Activated CD4-positive, alpha-beta T cell treated with anti-CD3 and anti-CD28 coated beads, Interleukin-2, amount 10 ng/mL, durations not matched to agents 7 days and 5 days (primary cell): ENCODE measurements at places on chromosomes 5 and 9.

DNA sequence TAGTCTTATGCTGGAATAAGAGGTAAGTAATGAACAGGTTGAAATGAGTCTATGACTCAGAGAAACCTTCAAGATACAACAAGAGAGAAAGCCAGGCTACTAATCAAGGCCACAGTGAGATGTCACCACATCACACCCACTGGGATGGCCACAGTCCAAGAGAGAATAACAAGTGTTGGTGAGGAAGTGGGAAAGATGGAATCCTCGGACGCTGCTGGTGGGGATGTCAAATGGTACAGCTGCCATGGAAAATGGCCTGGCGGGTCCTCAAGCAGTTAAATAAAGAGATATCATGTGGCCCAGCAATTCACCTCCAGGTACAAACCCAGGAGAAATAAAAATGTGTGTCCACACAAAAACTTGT, 41.9 kb upstream of the NEURL1B start:
- DNase-seq = no peak
- H3K27ac ChIP-seq = no peak overlapping the region
- no peaks in the 10 kb centered on the region for H3K36me3 ChIP-seq
- no peak overlapping the region for H3K4me3 ChIP-seq
- H3K4me1 ChIP-seq = no peaks in the 10 kb centered on the region

- no peaks in the 10 kb centered on the region for H3K36me3 ChIP-seq
- no peak overlapping the region for H3K27ac ChIP-seq
- no peak for DNase-seq
- H3K4me1 ChIP-seq = peaks cover 8% of the 10 kb centered on the region
- H3K27me3 ChIP-seq = peaks cover 14% of the 10 kb centered on the region
- H3K4me3 ChIP-seq = no peak overlapping the region
These were observed 100.4 kb downstream of the TRIM36 start for GRCh38 chr5:115069087-115069968.

GRCh38 chr9:107548298-107549142, 59.0 kb upstream of the KLF4 start:
- no peak overlapping the region for H3K4me3 ChIP-seq
- no peaks in the 10 kb centered on the region for H3K36me3 ChIP-seq
- no peaks in the 10 kb centered on the region for H3K27me3 ChIP-seq

GRCh38 chr5:110809006-110809405, 70.2 kb downstream of the SLC25A46 start:
- no peak overlapping the region for H3K4me3 ChIP-seq
- DNase-seq = no peak
- H3K27me3 ChIP-seq = no peaks in the 10 kb centered on the region

DNA sequence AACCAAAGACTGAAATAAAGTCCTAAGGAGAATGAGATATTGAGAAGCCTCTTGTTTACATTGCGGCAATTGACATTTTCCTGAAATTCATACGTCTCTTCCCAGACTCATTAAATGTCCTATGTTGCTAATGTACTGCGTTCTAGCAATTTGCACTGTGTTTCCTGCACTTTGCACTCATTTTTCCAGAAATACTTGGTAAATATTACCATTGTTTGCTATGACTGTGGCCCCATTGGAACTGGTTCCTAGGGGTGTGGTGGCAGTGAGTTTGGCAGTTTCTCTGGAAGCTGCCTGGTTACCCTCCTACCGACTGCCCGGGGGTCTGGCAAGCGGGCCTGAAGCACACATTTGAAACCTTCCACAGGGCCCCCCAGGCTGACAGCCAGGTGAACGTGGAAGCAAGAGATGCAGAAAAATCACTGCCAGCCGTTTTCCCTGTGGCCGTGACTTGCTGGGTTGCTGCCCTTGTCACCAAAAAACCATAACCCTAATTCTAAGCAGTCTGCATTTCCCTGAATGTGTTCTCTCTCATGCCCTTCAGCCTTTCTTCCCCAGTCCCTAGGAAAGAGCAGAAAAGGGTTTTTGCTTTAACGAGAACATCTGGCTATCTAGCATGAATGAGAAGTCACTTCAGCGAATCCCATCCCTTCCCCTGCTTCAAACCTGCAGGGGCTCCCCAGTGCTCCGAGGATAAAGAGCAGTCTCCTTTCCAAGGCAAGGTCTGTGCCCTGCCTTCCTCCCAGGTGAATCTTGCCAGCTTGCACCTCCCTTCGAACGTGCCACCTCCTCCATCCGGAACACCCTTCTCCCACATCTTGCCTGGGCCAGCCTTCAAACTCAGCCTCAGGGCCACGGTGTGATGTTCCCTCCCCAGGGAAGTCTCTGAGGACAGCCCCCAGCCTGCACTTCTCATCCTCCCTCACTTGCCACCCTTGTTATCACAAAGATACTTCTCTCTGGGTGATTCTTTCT, 84.2 kb downstream of the AK8 start:
- H3K27me3 ChIP-seq = peaks cover 28% of the 10 kb centered on the region
- no peaks in the 10 kb centered on the region for H3K36me3 ChIP-seq
- DNase-seq = no peak
- no peaks in the 10 kb centered on the region for H3K4me1 ChIP-seq

DNA sequence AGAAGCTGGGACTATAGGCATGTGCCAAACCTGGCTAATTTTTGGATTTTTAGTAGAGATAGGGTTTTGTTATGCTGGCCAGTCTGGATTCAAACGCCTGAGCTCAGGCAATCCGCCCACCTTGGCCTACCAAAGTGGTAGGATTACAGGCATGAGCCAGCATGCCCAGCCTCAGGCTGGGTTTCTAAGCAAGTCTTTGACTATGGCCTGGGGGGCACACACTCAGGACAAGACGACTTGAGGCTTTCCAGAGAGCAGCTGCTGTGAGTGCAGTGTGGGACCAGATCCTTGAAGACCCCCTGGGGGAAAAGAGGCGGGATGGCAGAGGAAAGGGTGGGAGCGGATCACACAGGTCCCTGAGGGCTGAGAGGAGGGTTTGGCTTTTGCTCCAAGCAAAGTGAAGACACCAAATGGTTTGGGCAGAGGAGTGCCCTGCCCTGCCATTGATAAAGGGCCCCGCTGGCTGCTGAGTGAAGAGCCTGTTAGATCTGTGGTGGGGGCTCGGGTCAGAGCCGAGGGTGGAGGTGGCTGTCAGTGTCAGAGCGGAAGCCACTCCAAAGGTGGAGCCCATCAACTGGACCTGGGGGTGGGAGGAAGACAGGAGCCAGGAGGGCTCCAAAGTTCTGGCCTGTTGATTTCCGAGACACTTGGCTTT, 46.8 kb upstream of the FUBP3 start:
- H3K4me3 ChIP-seq = no peak overlapping the region
- H3K36me3 ChIP-seq = no peaks in the 10 kb centered on the region
- peaks cover 4% of the 10 kb centered on the region for H3K4me1 ChIP-seq

DNA sequence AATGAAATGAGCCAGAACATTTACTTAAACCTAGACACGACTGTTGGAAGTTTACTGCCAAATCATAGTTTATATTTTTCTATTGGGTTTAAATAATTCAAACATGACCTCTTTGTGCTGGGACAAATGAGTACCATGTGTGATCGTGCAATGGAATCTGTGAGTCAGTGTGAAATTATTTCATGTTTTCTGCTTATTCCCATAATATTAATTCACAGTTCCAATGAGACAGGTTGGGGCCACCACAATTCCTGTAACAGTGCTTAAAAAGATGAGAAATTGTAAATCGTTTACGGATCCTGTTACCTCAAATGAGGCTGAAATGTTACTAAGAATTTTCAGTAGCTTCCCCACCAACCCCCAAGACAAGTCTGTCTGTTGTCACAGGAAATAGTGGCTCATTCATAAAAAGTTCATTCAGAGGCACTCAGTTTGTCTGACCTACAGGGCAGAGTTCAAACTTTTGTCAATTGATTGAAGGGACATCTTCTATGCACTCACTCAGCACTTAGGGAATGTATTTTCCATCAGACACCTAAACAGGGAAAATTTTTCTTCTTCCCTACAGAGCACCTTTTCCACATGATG, 563.9 kb upstream of the ADAMTS16 start:
- H3K4me1 ChIP-seq = no peaks in the 10 kb centered on the region
- no peak overlapping the region for H3K27ac ChIP-seq
- no peak for DNase-seq

- H3K4me3 ChIP-seq = no peak overlapping the region
- H3K4me1 ChIP-seq = peaks cover 54% of the 10 kb centered on the region
- peak; percentile 5 for DNase-seq
- H3K27ac ChIP-seq = peak overlapping the region; percentile 70
These were observed 108.6 kb downstream of the SERINC5 start for GRCh38 chr5:80147119-80147815.

DNA sequence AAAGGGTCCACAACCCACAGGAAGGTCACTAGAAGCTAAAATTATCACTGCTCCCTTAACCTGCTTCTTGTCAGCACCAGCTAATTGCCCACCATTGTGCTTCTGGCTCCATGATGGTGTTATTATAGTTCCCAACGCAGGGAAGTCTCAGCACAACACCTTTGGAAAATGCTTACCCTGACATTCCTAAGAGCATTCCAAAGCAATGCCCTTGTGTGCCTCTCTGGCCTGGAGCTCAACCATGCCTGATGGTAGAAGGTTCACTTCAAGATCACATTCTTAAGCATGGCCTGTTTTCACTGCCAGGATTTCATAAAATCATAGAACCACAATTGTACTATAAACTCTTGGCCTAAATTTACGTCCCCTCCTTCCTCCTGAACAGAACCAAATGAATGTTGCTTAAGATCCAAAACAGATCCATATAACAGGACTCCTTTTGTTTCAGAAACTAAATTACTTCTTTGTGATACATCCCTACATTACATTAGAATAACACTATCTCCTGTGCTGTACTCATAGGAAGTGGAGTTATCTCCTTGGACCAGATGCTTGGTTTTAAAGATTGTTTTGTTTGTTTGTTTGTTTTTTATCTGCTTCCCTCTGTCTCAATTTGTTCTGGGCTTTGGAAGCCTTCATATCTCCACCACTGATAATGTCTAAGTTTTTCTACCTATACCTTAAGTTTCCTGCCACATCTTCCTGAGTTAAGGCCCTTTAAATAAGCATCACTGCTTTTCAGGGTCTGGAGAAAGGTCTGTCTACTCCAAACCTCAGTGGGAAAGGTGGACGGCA, 32.1 kb downstream of the ARL15 start:
- H3K4me3 ChIP-seq = no peak overlapping the region
- DNase-seq = no peak
- no peaks in the 10 kb centered on the region for H3K4me1 ChIP-seq

DNA sequence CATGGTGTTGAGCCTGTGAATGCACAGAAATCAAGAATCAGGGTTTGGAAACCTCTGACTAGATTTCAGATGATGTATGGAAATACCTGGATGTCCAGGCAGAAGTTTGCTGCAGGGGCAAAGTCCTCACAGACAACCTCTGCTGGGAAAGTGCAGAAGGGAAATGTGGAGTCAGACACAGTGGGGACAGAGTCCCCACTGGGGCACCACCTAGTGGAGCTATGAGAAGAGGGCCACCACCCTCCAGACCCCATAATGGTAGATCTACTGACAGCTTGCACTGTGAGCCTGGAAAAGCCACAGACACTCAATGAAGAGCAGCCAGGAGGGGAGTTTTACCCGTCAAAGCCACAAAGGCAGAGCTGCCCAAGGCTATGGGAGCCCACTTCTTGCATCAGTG, 181.9 kb upstream of the SEMA6A start:
- H3K4me1 ChIP-seq = no peaks in the 10 kb centered on the region
- DNase-seq = no peak
- no peaks in the 10 kb centered on the region for H3K27me3 ChIP-seq

- H3K27me3 ChIP-seq = no peaks in the 10 kb centered on the region
- no peaks in the 10 kb centered on the region for H3K4me1 ChIP-seq
- no peaks in the 10 kb centered on the region for H3K36me3 ChIP-seq
- DNase-seq = no peak
- H3K27ac ChIP-seq = no peak overlapping the region
- no peak overlapping the region for H3K4me3 ChIP-seq
These were observed 160.9 kb upstream of the PIK3R1 start for GRCh38 chr5:68054638-68055037.

DNA sequence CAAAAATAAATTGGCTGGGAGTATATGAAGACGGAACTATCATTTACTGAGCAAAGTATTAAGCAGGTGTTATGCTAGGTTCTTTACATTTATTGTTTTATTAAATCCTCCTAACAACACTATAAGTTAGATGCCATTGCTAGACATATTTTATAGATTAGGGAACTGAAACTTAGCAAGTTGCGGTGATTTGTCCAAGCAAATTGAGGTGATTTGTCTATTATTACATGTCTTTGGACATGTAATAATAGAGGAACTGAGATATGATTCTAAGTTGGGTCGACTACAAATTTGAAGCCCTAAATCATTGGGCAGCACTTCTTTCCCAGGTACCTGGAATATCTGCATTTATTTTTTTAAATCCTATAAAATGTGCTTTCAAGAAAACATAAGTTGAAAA, 429.9 kb downstream of the GABRG2 start:
- no peaks in the 10 kb centered on the region for H3K27me3 ChIP-seq
- DNase-seq = no peak
- H3K27ac ChIP-seq = no peak overlapping the region
- no peaks in the 10 kb centered on the region for H3K36me3 ChIP-seq
- no peak overlapping the region for H3K4me3 ChIP-seq

DNA sequence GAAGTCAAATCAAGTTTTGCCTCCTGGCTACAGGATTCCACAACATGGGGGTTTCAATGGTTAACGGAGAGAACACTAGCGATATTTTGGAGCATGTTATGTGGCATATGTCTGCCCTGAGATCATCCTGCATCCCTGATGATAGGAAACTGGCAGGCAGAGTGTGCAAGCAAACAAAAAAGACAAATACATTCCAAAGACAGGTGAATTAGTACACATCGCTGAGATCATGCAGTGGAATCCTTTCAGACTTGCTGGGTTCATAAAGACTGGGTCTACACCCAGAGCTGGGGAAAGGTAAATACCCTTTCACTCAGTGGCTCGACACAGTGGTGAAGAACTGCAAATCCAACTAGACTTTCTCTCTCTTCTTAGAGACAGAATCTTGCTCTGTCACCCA, 286.5 kb downstream of the EFNA5 start:
- peaks cover 3% of the 10 kb centered on the region for H3K27me3 ChIP-seq
- H3K4me3 ChIP-seq = no peak overlapping the region
- DNase-seq = no peak
- H3K27ac ChIP-seq = no peak overlapping the region
- peaks cover 21% of the 10 kb centered on the region for H3K4me1 ChIP-seq

GRCh38 chr5:158431369-158432029, 572.6 kb upstream of the CLINT1 start:
- no peak overlapping the region for H3K27ac ChIP-seq
- no peak overlapping the region for H3K4me3 ChIP-seq
- peaks cover 23% of the 10 kb centered on the region for H3K36me3 ChIP-seq
- DNase-seq = no peak
- peaks cover 51% of the 10 kb centered on the region for H3K4me1 ChIP-seq
- H3K27me3 ChIP-seq = no peaks in the 10 kb centered on the region

- H3K36me3 ChIP-seq = peaks cover 6% of the 10 kb centered on the region
- no peaks in the 10 kb centered on the region for H3K4me1 ChIP-seq
- DNase-seq = no peak
- H3K27me3 ChIP-seq = no peaks in the 10 kb centered on the region
These were observed 41.2 kb upstream of the PTGS1 start for GRCh38 chr9:122329597-122329996.

GRCh38 chr9:17739736-17740135, 160.9 kb downstream of the SH3GL2 start:
- H3K4me1 ChIP-seq = no peaks in the 10 kb centered on the region
- no peak for DNase-seq
- no peak overlapping the region for H3K4me3 ChIP-seq
- H3K36me3 ChIP-seq = no peaks in the 10 kb centered on the region
